Karpas-422 (cell line): ENCODE measurements at places on chromosomes 5 and 9.

- no peak for DNase-seq
Observed at GRCh38 chr5:17895288-17896033, 261.2 kb downstream of the TAF11L14 start.

DNA sequence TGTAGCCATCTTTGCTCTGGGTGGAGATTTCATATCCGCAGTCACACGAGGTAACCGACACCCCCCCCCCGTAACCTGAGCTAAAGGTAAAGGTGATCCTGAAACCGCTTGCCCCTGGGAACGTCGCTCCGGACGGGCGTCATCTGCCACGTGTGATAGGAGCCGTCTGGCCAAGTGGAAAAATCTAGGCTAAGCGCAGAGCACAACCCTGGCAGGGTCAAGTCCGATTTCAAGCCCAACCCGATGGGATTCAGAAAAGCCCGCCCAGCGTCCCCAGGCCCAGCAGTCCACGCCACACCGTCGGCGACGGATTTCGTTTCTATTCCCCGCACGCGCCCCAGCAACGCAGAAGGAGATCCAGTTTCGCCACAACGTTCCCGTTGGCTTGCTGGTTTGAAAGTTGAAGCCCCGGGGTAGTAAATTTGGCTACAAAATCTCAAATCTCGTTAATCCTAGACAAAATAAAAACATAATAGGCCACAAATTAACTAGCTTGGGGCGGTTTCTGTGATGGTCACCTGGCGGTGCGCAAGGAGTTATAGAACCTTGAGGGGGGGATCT is 32.4 kb upstream of the NFIB start:
- DNase-seq, result no peak

DNA sequence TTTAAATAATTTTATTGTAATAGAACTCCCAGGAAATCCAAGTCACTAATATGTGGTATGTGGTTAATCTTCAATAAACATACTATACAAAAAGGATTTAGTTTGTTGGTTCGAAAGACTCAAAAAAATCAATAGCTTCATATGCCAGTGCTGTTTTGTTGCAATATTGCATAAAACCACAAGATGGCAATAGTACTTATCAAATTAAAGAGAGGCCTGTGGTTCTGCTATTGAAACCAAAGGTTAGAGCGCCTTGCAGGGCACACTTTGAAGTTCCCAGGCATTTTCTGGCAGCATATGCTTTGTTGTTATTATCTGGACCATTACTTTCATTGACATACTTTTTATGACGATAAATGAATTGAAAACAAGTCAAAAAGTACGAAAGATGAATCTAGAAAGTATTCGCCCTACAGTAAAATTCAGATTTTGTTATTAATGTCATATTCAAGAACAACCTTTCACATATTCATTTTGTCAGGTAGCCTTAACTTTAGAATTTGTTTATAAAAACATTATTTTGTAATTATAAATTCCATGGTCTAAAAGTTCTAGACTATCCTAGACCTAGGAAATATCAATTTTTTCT is 316.3 kb downstream of the MCTP1 start:
- peak; percentile 91 for DNase-seq

- no peak for DNase-seq
Observed at GRCh38 chr5:165327631-165328030, 1822.2 kb downstream of the MAT2B start.

- DNase-seq, result no peak
Observed at GRCh38 chr5:124592891-124593290, 153.5 kb downstream of the ZNF608 start.

GRCh38 chr5:93349613-93350012 is 231.4 kb downstream of the NR2F1-AS1 start:
- DNase-seq, result no peak

DNA sequence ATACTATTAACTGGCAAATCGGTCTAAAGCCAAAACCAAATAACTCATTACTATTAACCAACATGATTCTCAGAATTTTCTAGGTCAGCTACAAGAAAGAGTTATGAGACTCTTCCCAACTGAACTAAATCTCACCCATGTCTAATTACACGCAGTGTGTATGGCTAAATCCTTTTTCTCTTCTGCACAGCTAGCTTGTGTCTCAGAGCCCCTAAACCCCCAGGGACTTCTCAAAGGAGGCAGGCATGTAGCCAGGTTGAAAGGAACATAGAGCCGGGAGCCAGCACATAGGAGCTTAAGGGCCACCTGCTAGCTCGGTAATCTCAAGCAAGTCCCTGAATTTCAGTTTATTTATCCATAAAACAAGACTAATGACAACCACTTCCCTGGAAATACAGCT is 2.2 kb upstream of the GZMK start:
- DNase-seq, result no peak

GRCh38 chr5:116583862-116584222 is 9.2 kb upstream of the SEMA6A start:
- DNase-seq, result no peak

- DNase-seq, result no peak
Observed at GRCh38 chr5:72015103-72015548, 92.1 kb upstream of the MAP1B start.

- DNase-seq, result peak; percentile 82
Observed at GRCh38 chr9:130866474-130866965, 30.1 kb downstream of the QRFP start.

- no peak for DNase-seq
Observed at GRCh38 chr9:96450613-96451528, 902 bp downstream of the HABP4 start.
